SJSA1 (cell line): ENCODE measurements at places on chromosomes 2 and 18. TPM values are rescaled to one million over a fixed set of nuclear protein-coding genes. Genes with fewer than 3 reads are reported as not detected.

Gene DSG1
- total RNA-seq = not detected in 2 replicates

- H3K4me1 ChIP-seq = peaks cover 38% of the 10 kb centered on the region
- H3K36me3 ChIP-seq = no peaks in the 10 kb centered on the region
- H3K4me3 ChIP-seq = no peak overlapping the region
- DNase-seq = peak; percentile 30
Observed at GRCh38 chr2:236656721-236657120, 87.1 kb downstream of the ACKR3 start.

- no peak overlapping the region for H3K27ac ChIP-seq
- H3K4me1 ChIP-seq = peaks cover 28% of the 10 kb centered on the region
- H3K4me3 ChIP-seq = no peak overlapping the region
Observed at GRCh38 chr2:144503242-144503641, 16.7 kb downstream of the ZEB2 start.

- H3K27ac ChIP-seq = no peak overlapping the region
- no peak overlapping the region for H3K4me3 ChIP-seq
- no peaks in the 10 kb centered on the region for H3K4me1 ChIP-seq
- H3K36me3 ChIP-seq = no peaks in the 10 kb centered on the region
Observed at GRCh38 chr18:51153659-51154371, 43.7 kb downstream of the MEX3C start.

DNA sequence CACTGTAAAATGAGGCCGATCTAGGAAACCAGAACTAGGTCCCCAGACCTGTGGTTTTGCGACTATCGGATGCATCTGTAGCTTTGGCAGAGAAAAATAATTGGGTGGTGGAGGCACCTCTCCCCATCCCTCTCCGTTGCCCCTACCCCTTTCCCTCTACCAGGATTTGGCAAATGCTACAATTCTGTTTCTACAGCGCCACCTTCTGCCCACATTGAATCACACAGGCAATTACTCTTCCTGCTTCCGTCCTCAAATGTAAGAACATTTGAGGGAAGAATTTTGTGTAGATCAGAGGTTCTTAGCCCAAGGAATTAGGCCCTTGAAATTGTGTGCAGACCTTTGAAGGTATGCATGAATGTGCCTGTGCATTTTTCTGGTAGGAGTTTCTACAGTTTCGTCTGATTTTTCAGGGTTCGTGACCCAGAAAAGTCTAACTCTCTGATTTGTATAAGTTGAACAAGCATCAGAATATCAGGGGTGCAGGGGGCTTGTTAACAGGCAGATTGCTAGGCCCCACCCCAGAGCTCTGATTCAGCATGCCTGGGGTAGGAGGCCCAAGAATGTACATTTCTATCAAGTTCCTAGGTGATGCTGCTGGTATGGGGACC lies 11.2 kb downstream of the ATP6V1B1 start:
- peaks cover 8% of the 10 kb centered on the region; the same call in 1 of the 2 replicates for H3K4me1 ChIP-seq
- no peak overlapping the region for H3K27ac ChIP-seq
- no peak overlapping the region for H3K4me3 ChIP-seq

GRCh38 chr2:140506606-140507005 lies 1624.2 kb downstream of the LRP1B start:
- no peak for DNase-seq
- no peaks in the 10 kb centered on the region for H3K4me1 ChIP-seq
- H3K4me3 ChIP-seq = no peak overlapping the region
- no peaks in the 10 kb centered on the region for H3K27me3 ChIP-seq
